Hair follicle dermal papilla cell (primary cell): ENCODE measurements at places on chromosomes 11 and 22. TPM values are rescaled to one million over a fixed set of nuclear protein-coding genes. Genes with fewer than 3 reads are reported as not detected.

Gene NCR3LG1
- 6.0 and 9.1 TPM in 2 replicates for total RNA-seq

Gene C22orf31
- not detected in 2 replicates for total RNA-seq

Gene ATP6V1E1
- total RNA-seq: 89.4 and 105 TPM in 2 replicates

Gene RASL10A
- not detected in 2 replicates for total RNA-seq

Gene RCE1
- total RNA-seq: 12.1 and 16.1 TPM in 2 replicates

Gene UNC93B1
- 40.9 and 44.1 TPM in 2 replicates for total RNA-seq

Gene HSPB2
- total RNA-seq: 0.49 and 2.6 TPM in 2 replicates

Gene MYO7A
- total RNA-seq: under 0.01 TPM in 1 of 2 replicates, not detected in the other

Gene MS4A3
- not detected in 2 replicates for total RNA-seq

Gene ADAMTS8
- 0.12 and 0.16 TPM in 2 replicates for total RNA-seq

Gene ZP1
- 0.12 TPM in 1 of 2 replicates, not detected in the other for total RNA-seq

Gene LARGE2
- total RNA-seq: 0.16 TPM in 1 of 2 replicates, not detected in the other

Gene MAJIN
- not detected in 2 replicates for total RNA-seq

Gene MMP13
- 1.2 and 2.8 TPM in 2 replicates for total RNA-seq

Gene TPBGL
- total RNA-seq: not detected in 2 replicates

Gene P2RY6
- total RNA-seq: 0.49 and 0.97 TPM in 2 replicates

Gene PRODH
- total RNA-seq: under 0.01 and 0.24 TPM in 2 replicates

Gene KREMEN1
- 35.0 and 39.3 TPM in 2 replicates for total RNA-seq

Gene SNX32
- total RNA-seq: 0.97 and 1.3 TPM in 2 replicates

Gene MLC1
- under 0.01 TPM in 1 of 2 replicates, not detected in the other for total RNA-seq

Gene TENM4
- 2.1 and 2.6 TPM in 2 replicates for total RNA-seq

Gene TKFC
- total RNA-seq: 29.0 and 31.5 TPM in 2 replicates

Gene EMID1
- total RNA-seq: 4.0 and 6.8 TPM in 2 replicates

Gene DLAT
- total RNA-seq: 33.3 and 41.1 TPM in 2 replicates

Gene C1QTNF4
- total RNA-seq: 0.12 and 0.49 TPM in 2 replicates

Gene ANO9
- not detected in 2 replicates for total RNA-seq

Gene CDC42EP1
- 41.7 and 53.3 TPM in 2 replicates for total RNA-seq

Gene PACSIN2
- total RNA-seq: 32.3 and 32.8 TPM in 2 replicates

Gene PATE4
- not detected in 2 replicates for total RNA-seq

Gene DNAL4
- total RNA-seq: 18.5 and 18.6 TPM in 2 replicates

Gene TMEM25
- 27.7 and 29.0 TPM in 2 replicates for total RNA-seq

Gene SUSD2
- total RNA-seq: 3.4 and 12.4 TPM in 2 replicates

Gene PLAAT3
- total RNA-seq: 0.81 and 1.2 TPM in 2 replicates
